CD14-positive monocyte (primary cell): ENCODE measurements at places on chromosomes 6 and 20. TPM values are rescaled to one million over a fixed set of nuclear protein-coding genes. Genes with fewer than 3 reads are reported as not detected.

DNA sequence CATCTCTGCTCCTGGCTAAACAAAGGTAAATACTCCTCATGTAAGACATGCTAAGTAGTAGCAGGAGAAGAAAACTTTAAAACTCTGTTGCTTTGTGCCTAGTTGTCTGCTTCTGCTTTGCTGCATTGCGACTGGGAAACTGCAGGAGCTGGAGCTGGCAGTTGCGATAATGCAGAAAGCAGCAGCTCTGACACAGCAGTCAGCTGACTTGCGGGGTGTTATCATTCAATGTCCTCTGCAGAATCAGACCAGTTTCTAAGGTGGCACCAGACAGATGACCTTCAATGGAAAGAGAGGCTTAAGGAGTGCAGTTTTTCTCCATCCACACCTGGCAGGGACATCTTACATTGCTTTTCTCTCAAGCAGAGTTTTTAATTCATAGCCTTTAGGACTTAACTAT, 69.9 kb upstream of the SOX4 start:
- no peak for DNase-seq

DNA sequence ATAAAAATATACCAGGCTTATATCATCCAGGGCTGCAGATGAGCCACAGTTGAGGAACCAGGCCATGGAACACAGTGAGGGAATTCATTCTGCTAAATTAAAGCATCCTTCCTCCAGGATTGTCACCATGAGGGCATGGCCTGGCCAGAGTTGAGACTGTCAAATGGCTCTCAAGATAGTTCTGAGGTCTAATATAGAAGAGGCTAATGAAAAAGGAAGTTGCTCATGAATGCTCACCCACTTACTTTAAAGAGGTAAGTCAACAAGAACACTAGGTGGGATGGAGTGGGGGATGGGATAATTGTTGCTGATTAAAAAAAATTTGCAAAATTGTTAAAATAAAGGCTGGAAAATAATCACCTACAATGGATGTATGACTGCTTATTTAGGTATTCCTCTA, 72.0 kb upstream of the GCM1 start:
- DNase-seq, result no peak

Gene CCN5
- polyA plus RNA-seq, result not detected in 2 replicates

Gene CST2
- not detected for polyA plus RNA-seq
